Prostate gland (tissue), 2 donors: ENCODE measurements at places on chromosomes 13 and 19. TPM values are rescaled to one million over a fixed set of nuclear protein-coding genes. Genes with fewer than 3 reads are reported as not detected.
A peak's percentile ranks its signal among the peaks of the same experiment; 100 is the strongest.

Gene CEACAM16
- not detected for total RNA-seq

Gene SHISA7
- not detected for total RNA-seq

- H3K4me1 ChIP-seq: no peaks in the 10 kb centered on the region
- no peak for DNase-seq
- H3K4me3 ChIP-seq: no peak overlapping the region
- no peaks in the 10 kb centered on the region for H3K27me3 ChIP-seq
These were observed 47.1 kb downstream of the DCLK1 start for GRCh38 chr13:36084131-36084530.

DNA sequence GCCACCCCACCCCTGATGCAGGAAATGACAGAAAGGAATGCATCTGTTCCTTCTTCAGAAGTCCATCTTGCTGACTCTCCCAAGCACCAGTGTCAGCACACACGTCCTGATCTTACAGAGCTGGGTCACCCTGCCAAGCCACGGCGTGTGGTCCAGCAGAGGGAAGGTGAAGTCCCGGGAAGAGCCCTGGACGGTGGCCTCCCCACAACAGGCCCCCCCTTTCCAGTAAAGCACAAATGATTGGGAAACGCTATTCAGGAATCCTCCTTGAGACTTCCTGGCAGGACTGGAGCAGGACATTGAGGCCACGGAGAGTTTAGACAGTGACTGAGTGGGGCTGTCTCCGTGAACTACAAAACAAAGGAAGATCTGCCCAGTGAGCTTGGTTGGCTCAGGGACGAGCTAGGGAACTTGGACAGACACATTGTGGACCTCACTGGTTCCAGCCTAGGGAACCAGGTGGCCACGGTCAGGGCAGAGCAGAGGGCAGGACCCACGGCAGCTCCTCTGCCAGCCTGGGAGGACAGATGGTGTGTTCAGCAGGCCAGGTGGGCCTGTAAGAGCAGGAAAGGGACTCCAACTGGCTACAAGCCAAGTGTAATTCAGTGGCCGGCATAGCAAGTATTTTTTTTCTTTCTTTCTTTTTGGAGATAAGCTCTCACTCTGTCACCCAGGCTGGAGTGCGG is 41.7 kb downstream of the ELL start:
- no peaks in the 10 kb centered on the region for H3K27me3 ChIP-seq
- no peaks in the 10 kb centered on the region for H3K4me1 ChIP-seq
- peak overlapping the region; percentile 58 for H3K27ac ChIP-seq
- H3K4me3 ChIP-seq: no peak overlapping the region
